Left kidney (tissue), 8 donors: ENCODE measurements at places on chromosomes 1 and 21. TPM values are rescaled to one million over a fixed set of nuclear protein-coding genes. Genes with fewer than 3 reads are reported as not detected.

Gene GBP7
- not detected for polyA plus RNA-seq

Gene PLD5
- polyA plus RNA-seq: 1.2 TPM

Gene S100A7
- polyA plus RNA-seq: 0.43 TPM

Gene SPRR2E
- polyA plus RNA-seq: not detected

Gene GBP1
- 18.5 TPM for polyA plus RNA-seq

Gene NEGR1
- polyA plus RNA-seq: 4.9 TPM

Gene PGBD5
- 5.8 TPM for polyA plus RNA-seq

Gene ERICH3
- polyA plus RNA-seq: 0.78 TPM

Gene NR5A2
- polyA plus RNA-seq: 2.0 TPM

Gene LORICRIN
- polyA plus RNA-seq: not detected

Gene ADIPOR1
- polyA plus RNA-seq: 77.5 TPM

Gene OR2L8
- polyA plus RNA-seq: not detected

Gene POU3F1
- polyA plus RNA-seq: 0.63 TPM

DNA sequence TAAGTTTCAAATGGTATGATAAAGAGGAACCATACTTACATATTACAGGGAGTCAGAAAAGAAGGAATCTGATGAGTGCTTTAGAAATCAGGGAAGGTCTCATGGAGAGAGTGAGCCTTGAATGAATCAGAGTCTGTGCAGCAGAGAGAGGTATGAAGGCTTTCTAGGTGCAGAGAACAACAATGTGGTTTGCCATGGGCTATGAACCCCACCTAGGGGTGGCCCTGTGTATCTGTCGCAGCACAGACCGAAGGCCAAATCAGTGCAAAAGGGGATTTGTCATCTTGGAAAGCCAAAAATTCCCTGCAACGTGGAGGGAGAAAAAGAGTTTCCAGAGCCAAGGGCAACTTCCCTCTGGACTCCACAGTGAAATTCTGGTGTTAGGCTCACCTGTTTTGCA lies 3.5 kb downstream of the PAPPA2 start:
- DNase-seq: no peak

DNA sequence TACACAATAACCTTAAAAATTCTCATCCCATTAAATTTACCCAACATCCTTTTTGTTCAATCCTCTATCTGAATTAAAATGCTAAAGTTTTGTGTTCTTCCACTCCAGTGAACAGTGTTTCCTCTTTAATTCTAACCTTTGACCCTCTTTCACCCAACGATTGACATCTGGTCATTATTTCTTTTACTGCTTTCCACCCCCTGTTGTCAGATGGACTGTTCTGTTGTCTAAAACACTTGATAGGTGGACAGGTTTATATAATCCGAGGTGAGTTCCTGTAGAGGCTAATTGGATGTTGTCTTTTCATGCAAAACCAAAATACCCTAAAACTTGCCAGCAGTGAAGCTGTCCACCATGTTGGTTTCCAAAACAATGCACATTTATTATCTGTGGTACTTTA lies 73.4 kb upstream of the SERTAD4 start:
- no peak for DNase-seq

DNA sequence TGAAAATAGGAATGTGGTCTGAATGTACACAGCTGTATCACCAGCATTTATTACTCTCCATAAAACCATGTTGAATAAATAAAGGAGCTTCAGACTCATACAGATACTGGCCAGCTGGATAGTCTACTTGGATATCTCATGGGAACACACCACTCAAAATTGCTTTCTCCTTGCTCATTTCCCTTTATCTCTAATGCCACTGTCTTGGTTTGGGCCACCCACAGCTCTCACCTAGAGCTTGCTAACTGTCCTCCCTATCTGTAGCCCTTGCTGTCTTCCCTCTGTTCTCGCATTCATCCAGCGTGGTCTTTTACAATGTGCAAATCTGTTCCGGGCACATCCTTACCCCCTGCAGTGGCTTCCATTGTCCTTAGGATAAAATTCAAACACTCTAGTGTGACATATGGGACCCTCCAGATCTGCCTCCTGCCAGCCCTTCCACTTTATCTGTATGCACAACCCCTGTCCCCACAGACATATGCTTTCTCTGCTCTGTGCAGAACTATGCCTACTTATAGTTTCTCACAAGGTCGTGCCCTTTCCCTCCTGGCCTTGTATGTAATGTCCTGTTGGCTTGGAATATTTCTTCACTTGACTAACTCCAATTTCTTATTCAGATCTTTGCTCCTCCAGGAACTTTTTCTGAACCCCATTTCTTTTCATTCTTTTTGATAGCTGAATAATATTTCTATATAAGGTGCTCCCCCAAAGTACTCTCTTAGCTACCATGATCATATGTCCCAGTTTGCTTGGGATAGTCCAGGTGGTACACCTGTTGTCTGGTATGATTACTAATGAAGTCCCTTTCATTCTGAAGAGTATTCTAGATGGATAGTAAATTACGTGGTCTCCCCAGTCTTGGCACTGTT lies 2.9 kb downstream of the FLVCR1 start:
- DNase-seq: no peak

DNA sequence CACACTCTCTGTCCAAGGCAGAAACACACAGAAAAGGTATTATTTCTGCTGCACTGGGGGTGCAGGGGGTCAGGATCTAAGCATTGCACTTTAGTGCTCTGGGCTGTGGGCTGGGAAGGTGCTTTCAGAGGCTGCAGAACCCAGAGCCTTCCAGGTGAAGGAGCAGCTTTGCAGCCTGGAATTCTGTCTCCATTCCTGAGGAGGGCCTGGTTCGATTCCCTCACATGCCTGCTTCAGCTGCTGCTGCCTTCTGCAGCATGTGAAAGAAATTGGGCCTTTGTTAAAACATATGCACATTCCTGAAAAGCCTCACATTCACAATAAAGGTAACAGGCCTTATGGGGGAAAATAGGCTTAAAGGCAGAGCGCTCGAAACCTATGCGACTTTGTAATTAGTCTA lies 35.9 kb downstream of the VTCN1 start:
- no peak for DNase-seq

DNA sequence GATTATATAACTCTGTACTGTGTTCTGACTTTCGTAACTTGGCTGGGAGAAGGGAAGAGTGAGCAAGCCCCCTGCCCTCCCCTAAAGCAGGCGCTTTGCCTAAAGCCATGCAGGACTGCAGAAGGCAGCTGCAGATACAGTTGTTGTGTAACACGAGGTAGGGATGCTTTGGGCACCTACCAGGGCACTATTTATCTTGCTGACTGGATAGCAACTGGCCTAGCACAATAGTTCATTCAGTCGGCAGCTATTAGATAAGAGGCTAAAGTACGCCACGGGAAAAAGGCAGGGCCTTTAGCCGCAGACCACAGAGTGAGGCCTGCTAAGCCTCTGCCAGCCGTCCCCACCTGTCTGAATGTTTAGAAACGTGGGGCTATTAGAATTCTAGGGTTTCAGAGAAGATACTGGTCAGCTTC lies 80.9 kb downstream of the TTC3 start:
- DNase-seq: no peak

DNA sequence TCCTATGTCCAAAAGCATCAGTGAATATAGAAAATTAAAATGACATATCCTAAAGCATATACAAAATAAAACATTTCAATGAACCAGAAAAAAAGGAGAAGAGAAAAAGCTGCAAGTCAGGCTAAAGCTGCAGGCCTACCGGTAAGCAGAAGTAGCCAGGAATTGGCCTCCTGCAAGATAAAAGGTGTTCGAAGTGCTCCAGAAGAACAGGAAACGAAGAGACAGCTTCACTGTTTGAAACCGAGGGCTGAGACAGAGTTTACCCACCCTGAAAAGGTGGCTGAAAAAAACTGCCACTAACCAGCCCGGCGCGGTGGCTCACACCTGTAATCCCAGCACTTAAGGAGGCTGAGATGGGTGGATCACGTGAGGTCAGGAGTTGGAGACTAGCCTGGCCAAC lies 37.4 kb downstream of the NSL1 start:
- DNase-seq: no peak

- DNase-seq: no peak
Observed at GRCh38 chr1:62306065-62306464, 13.2 kb downstream of the KANK4 start.

GRCh38 chr1:191290441-191290840 lies 812.8 kb upstream of the BRINP3 start:
- peak; percentile 25 for DNase-seq

GRCh38 chr21:35940074-35940927 lies 120.0 kb downstream of the SETD4 start:
- peak; percentile 64 for DNase-seq

- DNase-seq: no peak
Observed at GRCh38 chr1:185419718-185420117, 102.7 kb upstream of the IVNS1ABP start.

- DNase-seq: no peak
Observed at GRCh38 chr1:51920130-51920529, 41.6 kb upstream of the NRDC start.

- DNase-seq: no peak
Observed at GRCh38 chr1:233412812-233413211, 85.3 kb downstream of the MAP3K21 start.

DNA sequence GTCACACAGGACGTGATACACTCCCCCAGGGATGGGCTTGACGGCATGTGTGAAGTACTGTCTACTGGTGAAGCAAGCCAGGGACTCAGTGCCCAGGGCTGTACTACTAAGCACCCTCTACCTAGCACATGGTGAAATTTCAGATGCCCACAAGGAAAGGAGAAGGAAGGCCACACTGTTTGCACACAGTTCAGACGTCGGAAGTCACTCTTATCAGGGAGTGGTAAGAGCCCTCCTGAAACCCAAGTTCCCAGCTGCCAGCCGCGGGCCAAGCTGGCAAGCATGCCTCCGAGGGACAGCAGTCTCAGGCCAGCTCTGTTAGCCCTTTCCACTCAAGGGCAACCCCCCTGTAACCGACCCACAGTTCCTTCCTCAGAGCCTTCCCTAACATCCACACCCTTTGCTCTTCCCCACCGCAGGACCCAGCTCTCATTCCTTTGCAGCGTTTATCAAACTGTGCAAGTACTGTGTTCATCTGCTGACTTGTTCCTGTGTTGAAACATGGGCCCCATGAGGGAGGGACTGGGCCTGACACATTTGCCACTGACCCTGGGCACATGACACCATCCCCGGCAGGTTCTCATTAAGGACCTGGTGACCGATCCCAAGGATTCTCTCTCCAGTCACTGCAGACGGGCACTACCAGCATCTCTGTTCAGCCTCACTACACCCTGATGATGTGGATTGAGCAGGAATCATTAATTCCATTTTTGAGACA lies 58.5 kb downstream of the SLC66A1 start:
- DNase-seq: no peak

- DNase-seq: no peak
Observed at GRCh38 chr21:27017246-27017645, 50.4 kb upstream of the ADAMTS5 start.

GRCh38 chr1:69191335-69191734 lies 376.4 kb upstream of the LRRC7 start:
- DNase-seq: no peak

GRCh38 chr1:180229483-180230415 lies at the start of gene LHX4:
Gene LHX4, plus strand, starts transcription at chr1:180230264. Its CDS starts 266 bp downstream, at chr1:180230530.
- DNase-seq: no peak

DNA sequence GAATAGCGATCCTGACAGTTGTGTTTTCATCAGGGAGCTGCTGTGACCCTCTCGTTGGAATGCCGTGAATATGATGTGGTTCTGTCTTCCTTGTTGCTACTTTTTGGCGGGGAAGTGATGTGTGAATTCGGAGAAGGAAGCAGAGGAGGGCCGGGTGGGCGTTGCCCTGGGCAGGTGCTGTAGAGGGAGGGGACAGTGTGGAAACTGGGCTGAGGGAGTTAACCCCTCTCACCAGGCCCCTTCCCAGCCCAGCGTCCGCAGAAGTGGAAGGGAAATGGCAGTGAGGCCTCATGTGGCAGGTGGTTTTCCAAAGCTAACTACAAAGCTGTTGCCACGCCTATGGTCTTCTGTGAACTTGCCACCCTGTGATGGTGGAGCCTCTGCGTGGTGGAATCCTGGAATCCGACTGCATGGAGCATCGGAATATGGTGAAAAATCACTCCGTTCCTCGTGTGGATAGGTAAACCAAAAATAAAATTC lies 227.9 kb downstream of the DYRK1A start:
- DNase-seq: no peak

- DNase-seq: no peak
Observed at GRCh38 chr1:36602184-36602583, 119.5 kb upstream of the CSF3R start.

- no peak for DNase-seq
Observed at GRCh38 chr1:226378071-226378470, 29.8 kb downstream of the PARP1 start.

DNA sequence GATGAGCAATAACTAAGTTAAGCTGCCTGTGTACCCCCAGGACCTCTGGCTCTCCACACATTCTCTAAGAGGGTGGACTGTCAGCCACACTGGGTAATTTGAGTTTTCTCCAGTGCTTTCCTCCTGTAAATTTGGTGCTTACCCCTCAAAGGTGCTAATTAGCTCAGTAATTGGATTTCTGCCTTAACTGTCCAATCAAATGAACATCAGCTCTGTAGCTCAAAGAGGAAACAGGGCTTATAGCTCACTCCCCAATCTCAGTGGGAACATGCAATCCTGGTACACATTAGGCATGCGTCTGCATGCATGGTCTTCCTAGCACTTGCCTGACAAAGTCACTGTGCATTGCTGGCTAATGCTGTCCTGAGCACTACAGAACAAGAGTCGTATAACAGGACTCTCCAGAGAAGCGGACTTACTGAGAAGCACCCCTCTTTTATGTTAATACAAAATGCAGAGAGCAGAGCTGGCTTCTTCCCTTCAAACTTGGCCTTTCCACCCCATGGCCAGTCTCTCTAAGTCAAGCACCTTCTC lies 110.1 kb downstream of the NTPCR start:
- no peak for DNase-seq

DNA sequence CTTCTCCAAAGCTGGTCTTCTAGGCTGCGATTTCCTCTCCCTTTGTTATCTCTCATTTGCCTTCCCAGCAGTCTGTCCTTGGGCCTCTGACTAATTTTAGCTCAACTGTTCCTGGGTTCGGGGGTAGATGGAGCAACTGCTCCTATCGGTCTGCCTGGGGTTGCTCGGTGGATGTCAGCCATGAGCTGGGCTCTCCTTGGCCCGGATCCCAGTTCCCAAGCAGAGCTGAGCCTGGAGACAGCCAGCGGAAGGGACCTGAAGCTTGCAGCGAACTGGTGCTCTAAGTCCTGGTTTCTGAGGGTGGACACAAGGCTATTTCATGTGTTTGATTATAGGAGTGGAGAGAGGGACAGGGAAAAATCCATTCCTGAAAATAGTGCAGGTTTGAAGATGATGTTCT lies 423.0 kb downstream of the RPS6KC1 start:
- no peak for DNase-seq

DNA sequence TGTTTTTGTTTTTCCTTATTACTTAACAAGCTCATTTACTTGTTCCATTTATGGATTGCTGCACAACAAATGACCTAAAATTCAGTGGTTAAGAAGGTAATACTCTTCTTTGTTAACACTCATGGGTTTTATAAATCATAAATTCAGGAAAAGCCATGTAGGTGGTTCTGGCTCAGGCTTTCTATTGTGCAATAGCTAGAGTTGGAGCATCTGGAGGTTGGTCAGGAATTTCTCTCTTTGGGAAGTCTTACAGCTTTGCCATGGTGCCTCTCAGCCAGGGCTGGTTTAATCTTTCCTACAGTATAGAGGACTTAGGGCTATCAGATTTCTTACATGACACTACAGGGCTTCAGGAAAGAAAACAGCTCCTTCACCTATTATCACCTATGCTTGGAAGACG lies 1677.1 kb downstream of the KCNT2 start:
- no peak for DNase-seq

- DNase-seq: no peak
Observed at GRCh38 chr1:7581754-7582459, 189.2 kb upstream of the VAMP3 start.
